ENCODE measurements at places on chromosomes 6 and 20.

DNA sequence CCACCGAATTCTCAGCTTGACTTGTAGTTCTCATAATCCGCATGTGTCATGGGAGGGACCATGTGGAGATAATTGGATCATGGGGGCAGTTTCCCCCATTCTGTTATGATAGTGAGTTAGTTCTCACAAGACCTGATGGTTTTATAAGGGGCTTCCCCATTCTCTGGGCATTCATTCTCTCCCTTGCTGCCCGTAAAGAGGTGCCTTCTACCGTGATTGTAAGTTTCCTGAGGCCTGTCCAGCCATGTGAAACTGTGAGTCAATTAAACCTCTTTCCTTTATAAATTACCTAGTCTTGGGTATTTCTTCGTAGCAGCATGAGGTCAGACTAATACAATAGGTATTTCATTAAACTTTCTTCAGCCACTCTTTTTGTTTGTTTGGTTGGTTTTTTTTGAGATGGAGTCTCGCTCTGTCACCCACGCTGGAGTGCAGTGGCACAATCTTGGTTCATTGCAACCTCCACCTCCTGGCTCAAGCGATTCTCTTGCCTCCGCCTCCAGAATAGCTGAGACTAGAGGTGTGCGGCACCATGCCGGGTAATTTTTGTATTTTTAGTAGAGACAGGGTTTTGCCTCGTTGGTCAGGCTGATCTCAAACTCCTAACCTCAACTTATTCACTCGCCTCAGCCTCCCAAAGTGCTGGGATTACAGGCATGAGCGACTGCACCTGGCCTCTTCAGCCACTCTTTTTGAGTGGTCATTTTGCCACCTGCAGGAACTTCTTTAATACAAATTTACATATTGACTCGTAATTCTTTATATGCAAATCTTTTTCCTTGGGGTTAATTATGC, 36.3 kb downstream of the GSTA2 start:
- no peak for DNase-seq

- no peak for DNase-seq
Observed at GRCh38 chr6:26539071-26539615, 977 bp downstream of the HMGN4 start.

- no peak for DNase-seq
Observed at GRCh38 chr20:37366743-37367142, 20.8 kb downstream of the SRC start.

DNA sequence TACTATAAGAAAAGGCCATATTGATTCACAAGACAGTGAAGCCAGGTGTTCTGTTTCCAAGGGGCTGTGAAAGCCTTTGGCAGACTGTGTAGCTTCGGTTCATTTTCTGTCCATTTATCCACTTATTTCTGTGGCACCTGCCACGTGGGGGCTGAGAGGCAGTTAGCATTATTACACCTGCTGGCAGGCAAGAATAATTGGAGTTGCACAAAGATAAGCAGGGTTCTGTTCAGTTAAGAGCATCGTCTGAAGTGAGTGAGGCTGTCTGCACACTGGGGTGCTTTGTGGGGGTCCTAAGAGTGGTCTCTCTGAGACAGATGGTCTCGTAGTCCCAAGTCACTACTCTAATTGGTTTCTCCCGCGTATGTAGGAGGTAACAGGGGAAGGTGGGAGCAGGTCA, 60.6 kb upstream of the CCN6 start:
- DNase-seq, result no peak

DNA sequence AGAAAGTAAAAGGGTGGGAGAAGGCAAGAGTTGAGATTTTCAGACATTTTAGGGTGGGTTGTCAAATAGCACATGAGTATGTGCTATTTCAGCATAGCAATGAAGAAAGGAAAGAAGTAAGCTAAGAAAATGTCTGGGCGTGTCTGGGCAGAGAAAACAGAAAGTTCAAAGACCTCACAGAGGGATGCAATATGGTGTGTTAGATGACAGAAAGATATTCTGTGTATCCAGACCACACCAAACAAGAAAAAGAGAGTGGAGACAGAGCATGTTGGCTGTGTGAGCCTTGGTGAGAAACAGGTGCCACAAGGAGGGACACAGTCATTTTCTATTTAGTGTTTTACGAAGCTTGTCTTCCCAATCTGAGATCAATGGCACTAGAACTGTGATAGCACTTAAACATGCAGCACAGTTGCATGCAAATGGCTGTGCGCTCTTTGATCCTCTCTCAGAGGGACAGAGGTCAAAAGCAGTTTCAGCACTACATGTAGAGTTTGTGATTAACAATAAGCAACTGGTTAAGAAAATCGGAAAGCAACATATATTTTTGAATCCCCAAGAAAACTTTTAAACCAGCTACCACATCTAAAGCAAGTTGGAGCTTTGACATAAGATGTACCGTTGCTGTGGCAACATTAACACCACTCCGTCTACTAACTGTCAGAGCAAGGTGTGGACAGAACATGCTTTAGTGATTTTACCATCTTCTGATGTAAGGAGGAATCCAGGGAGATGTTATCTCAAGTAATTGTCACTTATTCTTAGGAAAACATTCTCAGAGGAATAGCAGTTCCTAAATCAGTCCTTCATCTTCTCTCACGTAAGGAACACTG, 515.5 kb upstream of the NOX3 start:
- DNase-seq, result no peak

DNA sequence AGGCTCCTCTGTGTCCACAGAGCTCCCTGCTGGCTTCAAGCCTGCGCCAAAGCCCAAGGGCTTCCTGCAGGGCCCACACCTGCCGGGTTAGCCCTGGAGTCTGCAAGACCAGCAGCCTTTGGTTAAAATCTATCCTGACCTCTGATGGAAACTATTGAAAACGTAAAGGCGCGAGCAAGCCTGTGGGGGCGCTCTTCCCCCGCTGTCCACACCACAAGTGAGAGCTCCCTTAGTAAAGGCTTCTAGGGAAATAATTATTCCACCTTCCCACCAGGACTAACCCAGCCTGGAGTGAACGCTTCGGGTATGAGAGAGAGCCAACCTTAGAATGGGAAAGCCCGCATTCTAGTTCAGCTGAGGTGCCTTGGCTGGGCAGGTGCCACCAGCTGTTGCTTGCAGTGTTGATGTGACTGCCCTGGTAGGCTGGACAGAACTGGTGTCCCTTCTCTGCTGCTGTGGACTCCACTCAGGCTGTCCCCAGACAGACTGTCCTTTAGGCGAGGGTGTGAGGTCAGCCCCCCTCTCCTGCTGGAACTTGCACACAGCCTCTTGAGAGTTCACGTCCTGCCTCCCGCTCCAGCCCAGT, 68.7 kb downstream of the SYTL3 start:
- DNase-seq, result peak; percentile 75

- DNase-seq, result no peak
Observed at GRCh38 chr6:39791311-39791710, 865 bp upstream of the DAAM2 start.

Measured in iPS DF 6.9 (cell line).